ENCODE measurements at places on chromosomes 7 and 10. TPM values are rescaled to one million over a fixed set of nuclear protein-coding genes. Genes with fewer than 3 reads are reported as not detected.

GRCh38 chr7:46854958-46855473 is 726.9 kb downstream of the TNS3 start:
- no peak overlapping the region for H3K4me3 ChIP-seq
- H3K36me3 ChIP-seq: no peaks in the 10 kb centered on the region
- H3K4me1 ChIP-seq: no peaks in the 10 kb centered on the region
- no peak overlapping the region for H3K27ac ChIP-seq
- no peak for DNase-seq
- H3K27me3 ChIP-seq: no peaks in the 10 kb centered on the region

DNA sequence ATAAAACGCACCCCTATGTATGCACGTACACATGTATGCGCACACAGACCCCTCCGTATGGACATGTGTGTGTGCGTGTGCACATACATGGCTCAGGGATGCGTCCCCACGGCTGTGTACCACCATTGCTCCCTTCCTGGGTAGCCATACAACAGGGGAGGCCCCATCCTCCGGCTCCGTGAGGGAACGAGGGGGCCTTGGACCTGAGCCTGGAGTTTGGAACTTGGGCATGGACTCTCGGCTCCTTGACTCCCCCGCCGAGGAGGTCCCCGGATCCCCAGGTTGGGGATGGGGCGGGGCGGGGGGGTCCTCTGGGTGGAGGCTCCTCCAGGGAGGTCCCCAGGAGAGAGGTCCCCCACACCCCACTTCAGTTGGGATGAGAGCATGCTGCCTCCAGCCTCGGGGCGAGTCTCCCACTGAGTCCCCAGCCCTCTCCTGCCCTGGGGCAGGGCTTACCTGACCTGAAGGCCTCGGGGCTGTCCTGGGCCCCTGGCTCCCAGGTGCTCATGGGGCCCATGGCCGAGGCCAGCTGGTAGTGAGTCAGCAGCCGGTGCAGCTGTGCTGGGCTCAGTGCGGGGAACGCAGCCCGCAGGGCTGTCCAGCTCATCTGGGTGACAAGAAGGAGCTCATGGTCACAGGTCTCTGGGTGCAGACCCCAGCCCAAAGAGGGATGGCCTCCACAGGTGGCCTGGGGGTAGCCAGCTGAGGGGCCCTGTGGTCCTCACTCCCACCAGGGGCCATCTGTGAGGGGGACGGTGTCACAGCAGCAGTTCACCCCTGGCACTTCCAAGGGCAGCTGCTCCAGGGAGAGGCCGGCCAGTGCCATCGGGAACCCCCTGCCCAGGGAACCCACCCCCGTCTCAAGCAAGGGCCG is 29.9 kb downstream of the AP5Z1 start:
- H3K27me3 ChIP-seq: no peaks in the 10 kb centered on the region
- no peak for DNase-seq
- no peaks in the 10 kb centered on the region for H3K4me1 ChIP-seq
- no peak overlapping the region for H3K4me3 ChIP-seq

DNA sequence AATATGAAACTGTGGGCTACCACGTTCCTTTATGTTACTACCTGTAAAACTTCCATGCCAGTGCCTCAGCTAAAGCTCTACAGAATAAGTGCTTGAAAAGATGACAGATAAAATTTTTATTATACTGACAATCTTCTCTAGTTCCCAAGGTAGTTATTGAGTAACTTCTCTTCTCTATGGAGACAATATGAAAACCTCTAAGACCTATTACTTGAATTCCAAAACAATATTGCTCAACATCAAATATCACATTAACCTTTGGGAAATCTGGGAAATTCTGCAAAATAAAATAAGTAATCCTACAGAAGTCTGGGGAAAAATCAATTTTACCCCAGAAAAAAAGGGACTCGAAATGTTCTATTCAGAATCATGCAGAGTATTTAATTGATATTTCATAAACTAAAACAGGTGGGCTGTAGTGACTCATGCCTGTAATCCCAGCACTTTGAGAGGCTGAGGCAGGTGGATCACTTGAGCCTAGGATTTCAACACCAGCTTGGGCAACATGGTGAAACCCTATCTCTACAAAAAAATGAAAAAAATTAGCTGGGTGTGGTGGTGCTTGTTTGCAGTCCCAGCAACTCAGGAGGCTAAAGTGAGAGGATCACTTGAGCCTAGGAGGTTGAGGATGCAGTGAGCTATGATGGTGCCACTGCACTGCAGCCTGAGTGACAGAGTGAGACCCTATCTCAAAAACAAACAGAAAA is 23.8 kb upstream of the ANK3 start:
- no peaks in the 10 kb centered on the region for H3K4me1 ChIP-seq
- H3K27me3 ChIP-seq: no peaks in the 10 kb centered on the region
- no peaks in the 10 kb centered on the region for H3K36me3 ChIP-seq
- no peak for DNase-seq
- no peak overlapping the region for H3K4me3 ChIP-seq

DNA sequence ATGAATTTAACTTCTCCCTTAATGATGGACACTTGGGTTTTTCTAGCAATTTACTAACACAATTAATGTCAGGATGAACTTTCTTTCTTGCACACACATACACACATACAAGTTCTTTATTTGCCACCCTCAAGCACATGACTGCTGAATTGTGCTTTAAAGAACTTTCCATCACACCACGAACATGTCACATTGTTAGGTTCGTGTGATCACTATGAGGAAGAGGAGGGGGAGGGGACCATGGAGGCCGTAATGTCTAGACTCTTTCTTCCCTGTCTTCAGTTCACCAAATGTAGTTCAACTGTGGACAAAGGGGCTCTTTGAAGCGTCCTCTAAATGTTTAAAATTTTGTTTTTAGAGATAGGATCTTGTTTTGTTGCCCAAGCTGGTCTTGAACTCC is 31.0 kb downstream of the NUP42 start:
- no peaks in the 10 kb centered on the region for H3K36me3 ChIP-seq
- H3K27me3 ChIP-seq: no peaks in the 10 kb centered on the region
- DNase-seq: no peak
- H3K27ac ChIP-seq: no peak overlapping the region

- no peaks in the 10 kb centered on the region for H3K36me3 ChIP-seq
- no peak overlapping the region for H3K27ac ChIP-seq
- H3K4me3 ChIP-seq: no peak overlapping the region
- no peaks in the 10 kb centered on the region for H3K4me1 ChIP-seq
Measured at GRCh38 chr10:133100706-133101415, 13.1 kb downstream of the ADGRA1 start.

DNA sequence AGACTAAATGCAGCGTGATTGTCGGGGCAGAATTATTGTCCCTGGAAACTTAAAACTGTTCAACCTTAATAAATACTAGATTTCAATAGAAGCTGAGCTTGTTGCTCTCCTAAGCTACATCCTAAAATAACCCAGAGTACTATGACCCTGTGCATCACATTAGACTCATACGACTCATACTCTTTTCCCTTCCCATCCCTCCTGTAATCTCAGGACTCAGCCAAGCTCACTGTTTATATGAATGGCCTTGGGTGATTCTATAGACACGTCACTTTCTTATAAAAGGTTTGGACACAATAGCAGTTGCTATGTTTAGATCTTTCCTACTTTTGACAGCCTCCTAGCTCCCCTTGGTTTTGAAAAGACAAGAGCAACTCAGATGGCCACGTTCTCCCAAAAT is 17.2 kb downstream of the TCF7L2 start:
- H3K27me3 ChIP-seq: no peaks in the 10 kb centered on the region
- peaks cover 31% of the 10 kb centered on the region for H3K4me1 ChIP-seq
- DNase-seq: no peak
- H3K4me3 ChIP-seq: no peak overlapping the region
- no peak overlapping the region for H3K27ac ChIP-seq
- peaks cover 16% of the 10 kb centered on the region for H3K36me3 ChIP-seq

DNA sequence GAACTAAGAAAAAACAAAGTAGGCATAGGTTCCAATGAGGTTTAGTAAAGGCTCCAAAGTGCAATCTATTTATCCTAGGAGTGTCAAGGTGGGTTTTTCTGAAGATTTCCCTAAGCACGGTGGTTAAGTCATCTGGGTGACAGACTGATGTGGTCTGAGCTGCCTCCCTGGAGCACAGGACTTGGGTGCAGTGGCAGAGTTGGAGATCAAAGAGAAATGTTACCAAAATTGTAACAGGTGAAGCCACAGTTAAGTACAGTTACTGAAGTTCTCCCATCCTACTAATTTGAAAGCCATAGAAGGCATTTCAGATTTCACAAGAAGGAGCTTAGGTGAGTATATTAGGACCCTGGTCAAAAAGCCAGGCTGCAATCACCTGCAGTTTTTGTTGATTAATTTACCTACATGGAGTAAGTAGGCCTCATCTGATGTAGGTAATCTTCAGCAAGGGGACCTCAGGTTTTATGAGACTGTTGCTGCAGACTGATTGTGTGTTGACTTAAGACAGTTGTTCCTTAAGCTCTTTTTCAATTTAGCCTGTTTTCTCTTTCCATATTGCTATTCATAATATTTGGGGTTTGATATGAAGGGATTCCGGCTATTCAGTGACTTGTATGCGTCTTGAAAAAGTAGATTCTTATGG is 3.0 kb downstream of the DLX6 start:
- H3K4me3 ChIP-seq: no peak overlapping the region
- no peak overlapping the region for H3K27ac ChIP-seq
- H3K36me3 ChIP-seq: no peaks in the 10 kb centered on the region
- no peak for DNase-seq
- H3K4me1 ChIP-seq: peaks cover 34% of the 10 kb centered on the region
- H3K27me3 ChIP-seq: peaks cover 98% of the 10 kb centered on the region

DNA sequence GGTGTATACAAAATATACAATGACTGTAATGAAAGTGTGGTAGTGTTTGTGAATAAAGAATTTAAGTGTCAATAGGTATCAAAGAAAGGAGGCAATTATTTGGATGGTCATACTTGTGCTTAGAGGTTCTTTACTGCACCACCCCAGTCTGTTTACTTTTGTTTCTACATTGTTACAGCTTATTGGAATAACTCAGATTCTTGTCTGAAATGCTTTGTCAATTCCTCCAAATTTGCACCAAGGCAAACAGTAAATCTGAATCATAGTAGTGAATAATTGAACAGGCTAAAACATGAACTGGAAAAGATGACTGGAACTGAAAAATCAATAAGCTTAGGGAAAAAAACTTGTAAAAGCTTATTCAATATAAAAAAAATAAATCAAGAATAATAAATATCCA is 319.2 kb downstream of the EXOC4 start:
- H3K4me1 ChIP-seq: no peaks in the 10 kb centered on the region
- H3K27ac ChIP-seq: no peak overlapping the region
- no peaks in the 10 kb centered on the region for H3K36me3 ChIP-seq
- no peaks in the 10 kb centered on the region for H3K27me3 ChIP-seq
- DNase-seq: no peak

- H3K4me1 ChIP-seq: no peaks in the 10 kb centered on the region
- no peak overlapping the region for H3K4me3 ChIP-seq
- H3K27me3 ChIP-seq: no peaks in the 10 kb centered on the region
- no peaks in the 10 kb centered on the region for H3K36me3 ChIP-seq
- DNase-seq: no peak
Measured at GRCh38 chr7:44224080-44224973, 23.5 kb downstream of the YKT6 start.

GRCh38 chr7:100670074-100670473 is 3.5 kb upstream of the GNB2 start:
- no peaks in the 10 kb centered on the region for H3K36me3 ChIP-seq
- no peak for DNase-seq
- H3K27me3 ChIP-seq: no peaks in the 10 kb centered on the region
- H3K4me3 ChIP-seq: no peak overlapping the region
- H3K27ac ChIP-seq: no peak overlapping the region

DNA sequence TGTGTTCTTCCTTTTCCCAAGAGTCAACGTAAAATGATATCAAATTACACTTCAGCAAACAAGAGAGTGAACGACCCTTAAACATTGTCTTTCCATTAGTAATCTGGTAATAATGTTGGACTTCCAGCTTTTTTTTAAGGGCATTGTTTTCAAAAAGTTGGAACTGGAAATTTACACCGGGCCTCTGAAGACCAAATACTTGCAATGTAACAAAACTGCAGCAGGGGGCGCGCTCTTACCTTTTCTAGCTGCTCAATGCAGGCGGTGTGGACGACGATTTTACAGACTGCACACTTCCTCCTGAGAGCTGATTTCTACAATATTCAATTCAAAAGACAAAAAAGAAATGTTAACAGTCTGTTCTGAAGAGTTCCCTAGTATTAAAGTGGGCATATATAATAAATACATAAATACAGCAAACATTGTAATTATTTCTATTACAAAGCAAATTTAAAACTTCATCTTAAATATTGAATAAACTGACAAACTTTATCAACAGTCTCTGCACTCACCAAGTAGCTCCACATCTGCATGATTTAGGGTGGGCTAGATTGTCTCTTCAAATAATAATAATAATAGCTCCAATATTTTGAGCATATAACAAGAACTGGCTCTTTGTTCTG is 190.4 kb downstream of the DGKI start:
- no peaks in the 10 kb centered on the region for H3K27me3 ChIP-seq
- H3K36me3 ChIP-seq: no peaks in the 10 kb centered on the region
- H3K27ac ChIP-seq: peak overlapping the region; percentile 3
- no peak overlapping the region for H3K4me3 ChIP-seq
- no peaks in the 10 kb centered on the region for H3K4me1 ChIP-seq

DNA sequence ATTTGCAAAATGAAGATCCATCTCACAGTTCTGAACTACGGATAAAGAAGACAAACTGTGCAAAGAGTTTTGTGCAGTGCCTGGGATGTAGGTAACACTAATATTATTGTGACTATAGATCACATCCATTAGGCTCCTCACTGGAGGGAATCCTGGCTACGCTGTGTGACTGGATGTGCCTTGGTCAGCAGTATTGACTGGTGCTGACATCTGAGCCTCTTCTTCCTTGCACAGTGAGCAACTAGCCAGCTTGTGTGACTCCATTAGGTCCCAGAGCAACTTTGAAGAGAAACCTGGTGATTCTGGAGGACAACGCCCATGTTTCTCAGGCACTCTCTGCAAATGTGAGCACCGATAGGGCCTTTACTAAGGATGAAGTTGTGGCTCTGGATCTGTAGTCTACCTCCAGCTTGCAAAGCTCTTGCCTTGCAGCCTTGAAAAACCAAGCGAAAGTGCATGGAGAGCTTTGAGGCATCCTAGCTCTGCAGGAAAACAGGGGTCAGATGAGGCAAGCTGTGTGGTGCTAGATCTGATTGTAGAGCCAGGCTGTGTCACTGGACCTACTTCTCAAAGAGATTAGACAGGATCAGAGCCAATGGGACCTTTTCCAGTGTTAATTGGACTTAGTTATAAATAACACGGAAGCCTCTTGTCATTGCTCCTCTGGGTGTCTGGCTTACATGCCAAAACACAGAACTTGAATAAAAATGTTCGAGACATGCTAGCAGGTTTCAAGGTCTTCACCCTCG is 303.6 kb upstream of the LYZL1 start:
- no peaks in the 10 kb centered on the region for H3K36me3 ChIP-seq
- no peaks in the 10 kb centered on the region for H3K27me3 ChIP-seq
- no peak overlapping the region for H3K4me3 ChIP-seq
- peaks cover 18% of the 10 kb centered on the region for H3K4me1 ChIP-seq

GRCh38 chr7:24283897-24284698 is at the start of gene NPY:
Gene NPY (plus strand): TSS chr7:24284190. CDS start chr7:24285241, 1,051 bp downstream.
- H3K36me3 ChIP-seq: no peaks in the 10 kb centered on the region
- H3K4me1 ChIP-seq: no peaks in the 10 kb centered on the region
- H3K27me3 ChIP-seq: peaks cover 28% of the 10 kb centered on the region
- no peak for DNase-seq
- H3K27ac ChIP-seq: no peak within 1 kb of the TSS

TUBAL3 gene
- total RNA-seq: 0.33 TPM

SEMA4G gene
- 1.3 TPM for total RNA-seq

PDE6C gene
- not detected for total RNA-seq

HOXA1 gene
- not detected for total RNA-seq

GFRA1 gene
- total RNA-seq: 0.93 TPM

CPN1 gene
- not detected for total RNA-seq

GCK gene
- total RNA-seq: 1.2 TPM

TRPV6 gene
- total RNA-seq: not detected
